ENCODE measurements at places on chromosomes 5 and 9.

DNA sequence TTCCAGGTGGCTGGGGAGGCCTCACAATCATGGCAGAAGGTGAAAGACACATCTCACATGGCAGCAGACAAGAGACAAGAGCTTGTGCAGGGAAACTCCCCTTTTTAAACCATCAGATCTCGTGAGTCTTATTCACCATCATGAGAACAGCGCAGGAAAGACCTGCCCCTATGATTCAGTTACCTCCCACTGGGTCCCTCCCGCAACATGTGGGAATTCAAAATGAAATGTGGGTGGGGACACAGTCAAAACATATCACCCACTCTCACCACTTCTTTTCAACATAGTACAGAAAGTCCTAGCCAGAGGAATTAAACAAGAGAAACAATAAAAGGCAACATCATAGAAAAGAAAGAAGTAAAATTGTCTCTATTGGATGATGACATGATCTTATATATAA, 223.4 kb upstream of the SLC24A2 start:
- no peak for DNase-seq

DNA sequence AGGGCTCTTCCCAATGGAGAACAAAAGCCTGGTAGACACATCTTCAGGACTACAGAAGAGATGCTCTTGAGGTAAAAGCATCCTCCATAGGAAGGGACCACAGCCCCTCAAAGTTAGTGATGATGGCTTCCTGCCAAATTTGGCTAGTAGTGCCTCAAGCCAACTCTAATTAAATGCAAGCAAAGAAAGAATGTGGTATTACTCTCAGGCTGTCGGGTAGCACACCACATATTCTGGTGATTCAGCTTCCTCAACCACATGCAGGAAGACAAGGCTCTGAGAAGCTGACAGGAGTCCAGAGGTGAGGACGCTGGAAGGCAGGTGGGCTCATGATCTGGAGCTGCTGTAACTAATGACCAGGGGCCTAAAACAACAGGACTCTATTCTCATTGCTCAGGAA, 37.2 kb upstream of the S1PR3 start:
- no peak for DNase-seq

DNA sequence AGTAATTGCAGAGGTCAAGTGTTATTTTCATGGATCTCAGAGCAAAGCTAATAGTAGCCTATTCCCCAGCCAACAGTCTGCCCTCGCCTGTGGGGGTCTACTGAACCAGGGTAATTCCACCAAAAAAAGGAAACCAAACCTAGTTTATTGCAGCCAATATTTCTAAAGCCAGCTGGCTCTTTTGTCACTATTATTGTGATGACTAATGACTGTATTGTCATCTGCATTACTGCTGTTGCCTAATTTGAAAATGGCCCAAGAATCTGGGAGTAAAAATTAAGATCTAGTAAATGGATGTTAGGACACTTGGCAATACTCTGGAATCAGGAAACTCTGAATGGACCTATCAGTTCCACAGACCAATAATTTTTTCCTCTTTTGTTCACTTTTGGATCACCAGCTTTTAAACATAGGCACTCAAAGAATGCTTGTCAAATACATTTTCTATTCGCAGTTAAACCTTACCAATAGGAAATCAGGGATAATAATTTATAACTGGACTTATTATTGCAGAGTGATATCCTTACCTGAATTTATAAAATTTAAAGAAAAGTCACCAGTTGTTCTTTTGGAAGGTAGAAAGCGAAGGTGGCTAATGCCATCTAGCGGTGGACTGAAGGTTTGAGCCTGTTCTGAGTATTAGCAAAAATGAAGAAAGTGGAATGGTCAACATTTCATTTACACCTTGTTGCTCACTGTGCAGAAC, 69.2 kb downstream of the SYK start:
- no peak for DNase-seq

DNA sequence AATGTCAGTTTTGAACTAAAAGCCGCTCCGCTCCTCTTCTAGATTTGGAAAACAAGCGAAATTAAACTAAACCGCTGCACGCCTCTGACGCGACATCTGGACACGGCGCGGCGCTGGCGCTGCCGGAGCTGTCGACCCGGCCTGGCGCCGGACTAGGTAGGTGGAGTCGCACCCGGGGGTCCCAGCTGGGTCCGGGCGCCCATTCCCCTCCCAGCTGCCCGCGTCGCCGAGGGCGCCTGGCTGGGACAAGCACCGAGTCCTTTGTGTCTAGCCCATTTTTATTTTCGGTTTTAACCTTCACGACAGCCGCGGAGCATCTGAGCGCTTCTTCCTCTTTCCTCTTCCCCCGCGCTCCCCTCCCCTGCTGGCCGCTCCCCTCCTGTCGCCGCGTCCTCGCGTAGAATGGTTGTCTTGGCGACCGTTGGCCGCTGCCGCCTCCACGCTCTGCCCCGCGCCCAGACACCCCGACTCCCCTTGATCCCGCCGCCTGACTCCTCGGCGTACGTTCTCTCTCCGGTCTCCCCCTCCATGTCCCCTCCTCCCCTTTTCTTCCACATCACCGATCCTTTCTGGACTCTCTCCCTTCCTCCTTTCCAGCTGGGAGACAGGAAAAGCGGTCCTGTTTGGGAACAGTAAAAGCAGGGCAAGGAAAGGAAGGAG, 545 bp downstream of the CDKN2B-AS1 start:
- peak; percentile 86 for DNase-seq

GRCh38 chr5:16350816-16351215, 114.8 kb downstream of the ZNF622 start:
- no peak for DNase-seq

GRCh38 chr5:73448463-73449136, at the start of gene FOXD1:
Gene FOXD1 (minus strand): TSS chr5:73448777. CDS start chr5:73448362, 415 bp downstream.
- DNase-seq = peak; percentile 95

DNA sequence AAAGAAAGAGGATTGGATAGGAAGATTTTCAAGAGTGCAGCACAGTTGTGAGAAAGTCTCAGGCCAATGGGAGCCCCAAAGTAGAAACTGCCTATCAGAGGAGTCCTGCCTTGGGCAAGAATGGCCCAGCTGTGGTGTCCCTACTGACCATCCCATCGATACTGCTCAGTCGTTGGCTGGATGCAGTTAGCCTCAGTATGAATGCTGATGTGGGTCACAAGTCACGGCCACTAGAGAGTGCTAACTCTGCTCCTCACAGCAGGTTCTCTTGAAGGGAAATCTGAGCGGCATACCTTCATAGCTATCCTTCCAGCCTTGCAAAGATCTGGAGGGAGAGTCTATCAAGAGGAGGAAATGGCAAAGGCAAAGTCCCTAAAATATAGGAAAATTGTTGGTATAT, 11.6 kb upstream of the CETN3 start:
- no peak for DNase-seq

GRCh38 chr9:37243588-37244345, 123.4 kb downstream of the ZCCHC7 start:
- no peak for DNase-seq

GRCh38 chr5:313265-313664, 8.2 kb upstream of the AHRR start:
- no peak for DNase-seq

DNA sequence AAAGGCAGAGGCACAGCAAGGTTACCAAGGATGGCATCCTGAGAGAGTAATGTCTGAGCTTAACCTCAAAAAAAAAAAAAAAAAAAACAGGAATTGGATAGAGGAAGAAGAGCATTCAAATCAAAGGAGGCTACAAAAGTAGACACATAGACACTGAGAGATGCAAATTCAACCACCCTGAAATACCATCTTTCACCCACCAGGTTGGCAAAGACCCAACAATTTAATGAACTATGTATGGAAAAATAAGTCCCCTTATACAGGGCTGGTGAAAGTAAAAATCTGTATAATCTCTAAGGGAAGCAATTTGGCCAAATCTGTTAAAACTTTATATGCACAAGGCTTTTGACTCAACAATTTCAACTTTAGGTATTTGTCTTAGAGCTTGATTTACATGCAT, 4.9 kb downstream of the NADK2 start:
- no peak for DNase-seq

DNA sequence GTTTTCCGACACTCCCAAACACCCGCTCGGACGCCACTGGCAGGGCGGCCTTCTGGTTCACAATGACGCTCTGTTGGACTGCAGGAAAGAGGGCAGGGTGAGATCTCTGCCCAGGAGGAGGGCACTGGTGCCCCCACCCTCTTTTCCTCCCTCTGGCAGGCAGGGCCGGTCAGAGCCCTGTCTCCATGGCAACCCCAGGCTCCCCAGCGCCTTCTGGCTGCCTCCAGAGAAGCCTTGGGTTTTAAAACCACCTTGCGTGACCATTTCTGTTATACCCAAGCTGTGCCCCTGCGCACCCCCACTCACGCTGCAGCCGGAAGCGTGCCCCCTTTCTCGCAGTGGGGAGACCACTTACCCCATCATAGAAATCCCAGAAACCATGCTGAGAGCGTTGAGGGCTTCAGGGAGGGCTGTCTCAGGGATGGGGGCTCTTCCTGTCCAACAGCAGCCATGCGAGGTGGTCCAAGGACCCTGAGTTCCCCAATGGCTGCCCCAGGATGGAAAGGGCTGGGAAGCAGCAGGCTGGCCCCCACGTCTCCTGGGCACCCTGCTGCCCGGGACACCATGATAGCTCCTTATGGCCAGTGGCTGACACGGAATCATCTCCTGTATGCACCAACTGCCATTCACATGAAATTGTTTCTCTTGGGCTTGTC, 7.3 kb downstream of the C9orf50 start:
- DNase-seq = no peak

GRCh38 chr5:157365732-157366131, 94.3 kb upstream of the NIPAL4 start:
- DNase-seq = no peak

- DNase-seq = no peak
These were observed 32.1 kb downstream of the MTMR12 start for GRCh38 chr5:32280656-32281081.

- DNase-seq = no peak
These were observed 19.5 kb downstream of the FAM163B start for GRCh38 chr9:133589454-133590227.

GRCh38 chr5:137015540-137016116, 483.5 kb downstream of the SPOCK1 start:
- DNase-seq = no peak

DNA sequence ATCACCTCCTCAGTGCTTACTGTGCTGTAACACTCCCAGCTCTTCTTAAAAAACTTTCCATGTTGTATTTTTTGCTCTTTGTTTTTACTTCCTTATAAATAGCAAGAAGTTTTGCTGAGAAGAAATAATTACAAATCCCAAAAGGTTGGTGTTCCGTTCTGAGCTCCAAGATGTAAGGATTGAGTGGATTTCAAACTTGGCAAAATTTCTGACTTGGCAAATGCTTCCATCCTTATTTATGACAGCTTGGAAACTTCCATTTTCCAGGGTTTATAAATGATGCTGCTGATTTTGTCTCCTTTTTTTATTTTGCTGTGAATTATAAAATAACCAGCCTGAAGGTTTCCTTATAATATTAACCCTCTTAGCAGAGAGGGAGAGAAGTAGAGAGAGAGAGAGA, 151.9 kb downstream of the NTRK2 start:
- DNase-seq = no peak

- no peak for DNase-seq
These were observed 27.5 kb downstream of the SEC61B start for GRCh38 chr9:99249619-99250018.

- no peak for DNase-seq
These were observed 10.0 kb downstream of the BSPRY start for GRCh38 chr9:113359385-113359784.
